ENCODE measurements at places on chromosomes 16 and 17. TPM values are rescaled to one million over a fixed set of nuclear protein-coding genes. Genes with fewer than 3 reads are reported as not detected.
A peak's percentile ranks its signal among the peaks of the same experiment; 100 is the strongest.

- DNase-seq = peak; percentile 4
Measured at GRCh38 chr16:58843675-58844074, 109.6 kb upstream of the GOT2 start.

- no peak for DNase-seq
Measured at GRCh38 chr16:5512014-5512413, 414.4 kb upstream of the EEF2KMT start.

DNA sequence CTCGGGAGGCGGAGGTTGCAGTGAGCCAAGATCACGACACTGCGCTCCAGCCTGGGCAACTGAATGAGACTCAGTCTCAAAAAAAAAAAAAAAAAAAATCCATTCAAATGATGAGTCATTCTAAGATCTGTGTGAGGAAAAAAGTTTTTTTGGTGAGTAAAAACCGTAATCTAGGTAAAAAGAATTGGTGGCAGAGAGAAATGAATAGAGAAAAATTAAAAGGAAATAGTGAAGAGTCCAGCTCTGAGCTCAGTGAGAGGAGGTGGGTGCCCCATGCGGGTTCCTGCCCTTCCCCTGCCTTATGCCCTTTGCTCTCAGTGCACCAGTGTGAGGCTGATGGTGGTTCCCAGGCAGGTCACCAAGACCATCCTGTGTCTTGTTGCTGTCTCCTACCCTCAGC is 20.9 kb downstream of the GAN start:
- no peak for DNase-seq

Gene TBC1D3G
- 0.15 TPM for total RNA-seq

Gene C1QTNF1
- 1.5 TPM for total RNA-seq

Data from Panc1 (cell line).